ENCODE measurements at places on chromosomes 16 and 17. TPM values are rescaled to one million over a fixed set of nuclear protein-coding genes. Genes with fewer than 3 reads are reported as not detected.
A peak's percentile ranks its signal among the peaks of the same experiment; 100 is the strongest.

DNA sequence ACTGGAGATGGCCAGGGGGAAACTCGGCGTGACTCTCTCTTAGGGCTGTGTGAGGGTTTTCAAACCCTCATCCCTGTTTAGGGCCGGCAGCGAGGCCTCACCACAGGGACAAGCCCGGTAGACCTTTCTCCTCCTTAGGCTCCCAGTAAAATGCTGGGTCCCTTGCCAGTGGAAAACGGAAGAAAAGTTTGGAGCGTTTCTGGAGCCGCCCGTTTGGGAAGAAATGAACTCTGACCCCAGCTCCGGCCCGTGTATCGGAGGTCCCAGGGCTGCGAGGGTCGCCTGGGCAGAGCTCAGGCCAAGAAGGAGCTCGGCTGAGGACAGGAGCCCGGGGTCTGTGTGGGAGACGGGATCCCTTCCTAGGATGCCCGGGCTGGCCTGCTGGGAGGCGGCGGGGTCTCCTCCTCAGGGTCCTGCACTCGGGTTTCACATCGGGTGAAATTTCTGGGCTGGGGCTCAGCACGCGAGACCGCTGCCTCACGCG lies 23.2 kb downstream of the ZNF213 start:
- DNase-seq: peak; percentile 34

DNA sequence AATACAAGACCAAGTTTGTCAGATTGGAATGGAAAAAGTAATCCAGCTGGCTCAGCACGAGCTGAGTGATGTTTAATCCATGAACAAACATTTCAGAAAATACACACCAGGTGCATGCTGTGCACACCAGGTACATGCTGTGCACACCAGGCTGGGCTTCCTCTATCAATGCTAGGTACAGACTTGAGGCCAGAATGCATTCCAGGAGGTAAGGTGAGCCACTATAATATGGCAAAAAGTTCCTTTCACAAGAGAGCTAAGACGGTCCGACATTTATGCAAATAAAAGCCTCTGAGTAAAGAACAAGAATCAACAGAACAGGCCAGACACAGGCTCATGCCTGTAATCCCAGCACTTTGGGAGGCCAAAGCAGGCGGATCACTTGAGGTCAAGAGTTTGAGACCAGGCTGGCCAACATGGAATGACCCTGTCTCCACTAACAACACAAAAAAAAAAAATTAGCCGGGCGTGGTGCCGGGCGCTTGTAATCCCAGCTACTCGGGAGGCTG lies 128.2 kb downstream of the ZNF778 start:
- DNase-seq: no peak

DNA sequence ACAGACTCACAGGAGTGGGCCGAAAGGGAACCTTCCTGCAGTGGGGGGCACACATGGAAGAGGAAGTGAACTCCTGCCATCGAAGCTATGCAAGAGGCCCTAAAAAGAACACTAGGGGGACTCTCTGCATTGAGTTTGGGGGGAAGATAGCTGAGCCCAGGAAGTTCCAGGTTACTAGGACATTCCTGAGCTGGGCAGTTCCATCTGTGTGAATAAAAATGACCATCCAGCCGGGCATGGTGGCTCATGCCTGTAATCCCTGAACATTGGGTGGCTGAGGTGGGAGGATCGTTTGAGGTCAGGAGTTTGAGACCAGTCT lies 211.8 kb downstream of the ZNF423 start:
- peak; percentile 67 for DNase-seq

- DNase-seq: no peak
Measured at GRCh38 chr17:46764000-46764708, 54.3 kb downstream of the WNT3 start.

DNA sequence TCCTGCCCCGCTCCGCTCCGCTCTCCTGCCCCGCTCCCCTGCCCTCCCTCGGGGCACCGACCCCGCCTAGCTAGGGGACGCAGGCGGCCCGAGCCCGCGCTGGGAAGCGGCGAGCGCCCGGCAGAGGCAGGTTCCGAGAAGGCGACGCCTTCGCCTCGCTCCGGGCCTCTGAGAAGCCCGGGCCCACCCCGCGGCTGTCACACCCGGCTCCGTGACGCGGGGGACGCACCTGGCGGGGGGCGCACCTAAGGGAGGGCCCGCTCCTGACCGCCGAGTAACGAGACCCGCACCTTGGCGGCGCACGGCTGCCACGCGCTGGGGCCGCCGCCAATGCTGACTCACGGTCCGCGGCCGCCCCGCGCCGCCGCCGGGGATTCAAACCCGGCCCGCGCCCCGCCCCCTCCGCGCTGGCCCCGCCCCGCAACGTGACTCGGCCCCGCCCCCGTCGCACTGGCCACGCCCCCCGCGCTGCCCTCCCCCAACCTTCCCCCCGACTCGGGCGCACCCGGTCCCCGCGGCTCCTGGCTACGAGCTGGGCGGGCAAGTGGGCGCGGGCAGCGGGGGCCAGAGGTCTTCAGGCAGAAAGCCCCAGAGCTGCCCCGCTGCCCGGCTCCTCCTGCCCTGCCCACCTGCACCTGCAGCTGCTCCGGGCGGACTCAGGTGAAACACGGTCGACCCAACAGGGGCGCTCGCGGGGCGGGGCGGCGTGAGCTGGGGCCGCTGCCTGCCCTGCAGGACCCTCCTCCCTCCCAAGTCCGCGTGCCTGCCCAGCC lies 27.8 kb downstream of the GNPTG start:
- peak; percentile 29 for DNase-seq

DNA sequence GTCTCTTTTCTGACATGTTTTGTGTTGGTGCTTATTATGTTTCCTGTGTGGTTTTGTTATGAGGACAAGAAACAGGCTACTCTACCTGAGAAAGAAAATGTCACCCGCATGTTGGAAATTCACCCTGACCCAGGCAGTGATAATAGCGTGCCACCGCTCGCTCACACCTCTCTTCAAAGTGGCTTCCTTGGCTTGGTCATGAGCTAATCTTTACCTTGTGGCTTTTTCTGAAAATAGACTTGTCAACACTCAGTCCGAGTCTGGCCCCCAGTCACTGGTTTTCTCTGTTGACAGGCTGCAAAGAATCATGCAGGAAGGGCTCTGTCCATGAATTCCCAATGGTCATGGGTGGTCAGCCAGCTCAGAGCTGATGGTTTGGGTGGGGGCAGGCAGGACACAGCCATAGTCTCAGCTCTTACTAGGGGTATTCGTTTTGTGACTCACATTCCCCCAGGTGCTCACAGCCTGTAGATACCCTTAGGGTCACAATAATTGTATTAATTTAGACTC lies 121.3 kb upstream of the CACNG5 start:
- no peak for DNase-seq

GRCh38 chr17:2967515-2967914 lies 95.9 kb downstream of the OR1D5 start:
- DNase-seq: peak; percentile 30

GRCh38 chr17:22158364-22158763 lies 466.0 kb downstream of the KCNJ18 start:
- DNase-seq: no peak

TMEM92 gene
- 1.9 TPM for polyA plus RNA-seq

Measured in muscle of back (tissue), 13 donors.